ENCODE measurements at places on chromosomes 2 and 18. TPM values are rescaled to one million over a fixed set of nuclear protein-coding genes. Genes with fewer than 3 reads are reported as not detected.

DNA sequence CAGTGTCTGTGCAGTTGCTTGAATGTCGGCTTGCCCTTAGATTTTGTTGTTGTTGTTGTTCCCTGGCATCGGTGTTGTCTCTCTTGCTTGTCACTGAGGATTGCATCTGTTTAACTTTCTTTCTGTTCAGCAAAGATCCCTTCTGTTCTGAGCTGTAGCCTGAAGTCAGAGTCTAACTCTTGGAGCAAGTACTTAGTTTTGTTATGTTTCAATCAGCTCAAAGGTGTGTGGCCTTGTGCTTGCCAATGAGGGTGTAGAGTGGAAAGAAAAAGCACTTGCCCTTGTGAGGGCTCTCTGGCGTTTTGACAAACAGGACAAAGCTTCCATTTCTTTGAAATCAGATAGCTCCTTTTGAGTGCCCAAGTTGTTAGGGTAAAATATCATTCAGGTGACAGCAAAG lies 757.1 kb upstream of the CDH7 start:
- no peak for DNase-seq

GRCh38 chr2:128510701-128511397 lies 192.2 kb upstream of the HS6ST1 start:
- no peak for DNase-seq

The DCDC2C gene
- not detected for total RNA-seq

GRCh38 chr18:8412117-8412516 lies 197.1 kb upstream of the RAB12 start:
- DNase-seq, result no peak
